HEK293T (cell line): ENCODE measurements at places on chromosomes 7 and 10.

DNA sequence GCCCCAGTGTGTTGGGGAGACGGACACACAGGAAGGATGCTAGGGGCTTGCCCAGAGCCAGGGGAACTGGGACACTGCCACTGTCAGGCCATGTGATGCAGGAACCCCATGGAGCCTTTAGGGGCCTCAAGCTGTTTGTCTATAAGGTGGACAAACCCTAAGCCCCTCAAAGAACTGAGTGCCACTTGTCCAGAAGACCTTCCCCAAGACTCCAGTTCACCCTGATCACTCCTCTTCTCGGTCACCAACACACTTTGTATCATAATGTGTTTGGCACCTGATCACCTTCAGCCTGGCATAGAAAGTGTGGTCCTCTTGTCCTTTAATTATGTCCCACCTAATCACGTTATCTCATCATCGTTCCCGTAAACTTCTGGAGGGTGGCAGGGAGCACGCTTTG, 700 bp downstream of the H2BK1 start:
- no peak for DNase-seq

DNA sequence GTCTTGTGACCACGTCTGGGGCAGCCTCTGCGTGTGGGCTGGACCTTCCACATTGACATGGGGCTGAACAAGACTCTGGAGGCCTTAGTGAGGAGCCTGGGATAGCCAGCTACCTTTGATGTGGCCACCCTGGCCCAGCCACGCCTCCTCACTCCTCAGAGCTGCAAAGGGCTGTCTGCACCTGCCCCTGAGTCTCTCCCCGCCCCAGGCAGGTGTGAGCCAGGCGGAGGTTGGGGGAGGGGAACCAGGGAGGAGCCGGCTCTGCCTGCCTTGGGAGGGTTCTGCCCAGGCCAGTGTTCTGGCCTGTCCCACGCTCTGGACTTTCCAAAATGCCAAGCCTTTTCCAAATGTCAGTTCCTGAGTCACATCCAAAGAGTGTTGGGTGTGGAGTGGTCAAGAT, 72.2 kb downstream of the GTF2IRD1 start:
- no peak for DNase-seq

DNA sequence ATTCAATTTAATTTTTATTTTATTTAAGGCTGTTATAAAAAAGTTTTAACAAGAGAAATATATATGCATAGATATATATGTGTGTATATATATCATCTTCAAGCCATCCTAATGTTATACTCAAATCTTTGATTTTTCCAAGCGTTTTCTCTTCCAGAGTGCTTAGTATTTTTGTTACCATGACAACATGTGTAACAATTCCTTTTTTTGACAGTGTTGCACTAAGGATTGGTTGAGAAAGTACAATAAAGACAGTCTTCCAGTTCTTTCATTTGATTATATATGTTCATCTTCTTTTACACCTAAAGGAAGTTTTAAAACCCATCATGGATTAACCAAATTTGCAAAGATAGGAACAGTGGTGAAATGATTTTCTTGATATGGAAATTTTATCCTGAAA, 171.7 kb downstream of the KLF6 start:
- DNase-seq, result no peak

GRCh38 chr10:49300140-49300974, 1.4 kb downstream of the C10orf71 start:
- no peak for DNase-seq

- DNase-seq, result no peak
Observed at GRCh38 chr10:58952162-58952601, 224.3 kb upstream of the PHYHIPL start.

DNA sequence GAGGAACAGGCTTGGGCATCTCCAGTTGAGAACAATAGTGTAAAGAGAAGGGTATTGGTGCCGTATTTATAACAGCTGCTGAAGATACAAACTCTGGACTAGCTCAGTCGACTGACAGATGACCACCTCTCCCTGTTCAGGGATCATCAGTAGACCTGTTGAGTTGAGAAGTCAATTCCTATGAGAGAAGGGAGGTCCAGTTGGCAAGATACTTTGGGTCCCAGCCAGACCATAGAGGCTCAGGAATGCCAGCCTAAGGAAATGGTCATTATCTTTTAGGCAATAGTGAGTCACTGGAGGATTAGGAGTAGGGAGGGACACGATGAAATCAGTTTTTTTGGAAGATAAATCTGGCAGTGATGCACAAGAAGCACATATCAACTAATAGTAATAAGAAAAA, 202.9 kb downstream of the TRIL start:
- DNase-seq, result no peak

DNA sequence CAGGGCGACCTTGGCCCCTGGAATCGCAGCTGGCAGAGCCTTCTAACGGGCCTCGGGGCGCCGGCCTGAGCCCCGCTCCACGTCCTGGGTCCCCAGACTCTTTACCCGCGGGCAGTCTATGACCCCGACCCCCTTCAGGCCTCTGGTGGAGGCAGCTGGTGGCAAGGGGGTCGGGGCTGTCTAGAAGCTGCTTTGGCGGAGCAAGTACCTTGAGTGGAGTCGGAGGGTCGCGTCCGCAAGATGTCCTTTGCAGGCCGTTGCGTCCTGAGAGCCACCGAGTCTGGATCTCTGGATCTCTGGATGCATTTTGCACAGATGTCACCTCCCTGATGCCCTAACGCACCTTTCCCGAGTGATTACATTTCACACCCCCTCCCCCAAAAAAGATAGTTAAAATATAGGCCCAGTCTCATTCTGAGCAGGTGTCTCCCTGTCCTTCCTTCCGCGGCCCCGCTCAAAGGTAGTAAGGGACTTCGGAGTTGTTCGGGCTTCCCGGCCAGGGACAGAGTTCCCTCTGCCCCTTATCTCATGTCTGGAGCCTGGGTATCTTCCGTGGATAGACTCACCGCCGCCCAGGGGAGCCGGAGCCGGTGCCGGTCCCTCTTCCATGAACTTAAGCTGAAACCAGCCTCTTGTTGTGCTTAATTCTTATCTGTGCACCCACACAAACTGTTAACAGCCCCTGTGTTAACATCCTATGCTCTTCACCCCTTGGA, 457 bp downstream of the ACADSB start:
- peak; percentile 46 for DNase-seq

- DNase-seq, result peak; percentile 9
Observed at GRCh38 chr10:10056961-10057360, 960.7 kb upstream of the CELF2 start.

DNA sequence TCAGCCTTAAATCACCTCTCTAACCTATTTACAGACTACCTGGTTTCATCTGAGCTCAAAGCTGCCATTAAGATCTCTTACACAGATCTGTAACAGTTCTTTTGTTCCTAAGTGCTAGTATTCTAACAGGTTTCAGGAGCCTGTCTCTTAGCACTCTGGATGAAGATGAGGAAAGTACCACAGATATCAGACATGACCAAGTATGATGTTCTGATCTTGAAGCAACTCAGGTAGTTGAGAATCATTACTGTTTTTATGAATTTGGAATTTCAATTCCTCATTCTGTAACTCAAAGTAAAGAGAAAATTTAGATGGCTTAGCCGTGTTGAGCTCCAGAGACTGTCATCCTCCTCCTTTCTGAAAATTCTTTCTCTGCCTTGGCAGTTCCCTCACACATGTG, 30.8 kb downstream of the CCDC186 start:
- no peak for DNase-seq

DNA sequence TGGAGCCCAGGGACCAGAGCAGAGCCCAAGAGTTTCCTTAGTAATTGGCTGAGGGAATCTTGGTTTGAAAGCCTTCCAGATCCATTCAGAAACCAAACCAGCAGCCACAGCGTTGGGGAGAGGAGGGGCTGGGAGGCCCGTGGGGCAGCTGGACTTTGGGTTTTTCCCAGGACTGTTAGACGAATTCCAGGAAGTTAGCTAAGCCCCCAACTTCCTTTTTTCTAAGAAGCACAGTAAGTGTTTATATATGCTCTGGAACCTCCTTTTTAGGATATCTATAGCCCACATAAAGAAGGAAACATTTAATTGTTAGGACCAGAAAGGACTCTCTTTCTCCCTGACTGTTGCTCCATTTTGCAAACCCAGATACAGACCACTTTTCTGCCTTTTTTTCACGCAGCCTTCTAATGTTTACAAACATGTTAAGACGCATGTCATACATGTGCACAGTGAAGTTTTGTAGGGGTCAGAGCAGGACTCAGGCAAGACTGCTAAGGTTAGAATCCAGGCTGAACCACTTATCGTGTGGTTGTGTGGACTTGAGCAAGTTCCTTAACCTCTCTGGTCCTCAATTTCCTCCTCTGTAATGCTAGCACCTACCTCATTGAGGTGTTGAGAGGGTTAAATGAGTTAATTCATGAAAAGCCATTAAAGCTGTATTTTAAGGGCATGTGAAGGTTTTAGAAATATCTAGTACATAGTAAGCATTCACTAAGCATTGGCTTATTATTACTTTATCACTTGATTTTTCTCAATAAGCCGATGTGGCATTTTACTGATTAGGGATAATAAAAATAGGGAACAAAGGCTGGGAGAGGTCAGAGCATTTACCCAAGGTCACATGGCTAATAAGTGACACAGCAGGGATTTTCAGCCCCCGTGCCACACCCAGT, 42.4 kb downstream of the TBATA start:
- DNase-seq, result no peak

- no peak for DNase-seq
Observed at GRCh38 chr7:44286618-44287487, 38.5 kb downstream of the CAMK2B start.

GRCh38 chr10:113381416-113381815, 171.4 kb upstream of the HABP2 start:
- no peak for DNase-seq

- no peak for DNase-seq
Observed at GRCh38 chr7:29561271-29561670, 2.4 kb upstream of the PRR15 start.

DNA sequence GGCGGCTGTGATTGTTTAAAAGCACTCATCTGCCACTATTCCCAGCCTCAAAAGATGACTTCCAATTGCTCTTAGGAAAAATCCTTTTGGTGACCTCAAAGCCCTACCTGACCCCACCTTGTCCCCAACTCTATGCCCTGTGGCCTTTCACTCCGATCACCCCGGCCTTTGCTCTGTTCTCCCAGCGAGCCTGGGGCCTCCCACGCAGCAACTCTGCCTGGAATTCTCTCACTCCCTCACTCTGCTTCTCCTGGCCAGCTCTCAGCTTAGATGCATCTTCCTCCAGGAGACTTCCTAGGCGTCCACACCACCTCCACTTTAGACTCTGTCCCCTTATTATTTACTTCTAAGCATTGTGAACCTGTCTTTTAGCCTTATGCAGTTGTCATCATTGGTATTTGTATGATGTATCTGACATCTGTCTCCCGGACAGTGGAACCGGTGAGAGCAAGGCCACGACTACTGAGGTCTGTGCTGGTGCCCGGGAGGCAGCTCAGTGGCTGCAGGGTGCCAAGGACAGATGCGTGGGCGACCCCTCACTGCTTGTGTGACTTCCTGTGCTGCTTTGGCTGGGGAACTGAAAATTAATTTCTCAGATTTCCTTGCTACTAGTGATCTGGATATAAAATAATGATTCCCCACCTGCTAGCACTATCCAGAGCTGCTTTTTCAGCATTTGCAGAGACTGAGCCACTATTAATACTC, 63.0 kb downstream of the PIP4K2A start:
- DNase-seq, result no peak

GRCh38 chr10:100184840-100185239, 989 bp downstream of the ERLIN1 start:
- peak; percentile 50 for DNase-seq

GRCh38 chr10:112224933-112225529, 41.5 kb upstream of the GPAM start:
- no peak for DNase-seq

GRCh38 chr10:50396491-50397311, 145.4 kb upstream of the ASAH2 start:
- no peak for DNase-seq

DNA sequence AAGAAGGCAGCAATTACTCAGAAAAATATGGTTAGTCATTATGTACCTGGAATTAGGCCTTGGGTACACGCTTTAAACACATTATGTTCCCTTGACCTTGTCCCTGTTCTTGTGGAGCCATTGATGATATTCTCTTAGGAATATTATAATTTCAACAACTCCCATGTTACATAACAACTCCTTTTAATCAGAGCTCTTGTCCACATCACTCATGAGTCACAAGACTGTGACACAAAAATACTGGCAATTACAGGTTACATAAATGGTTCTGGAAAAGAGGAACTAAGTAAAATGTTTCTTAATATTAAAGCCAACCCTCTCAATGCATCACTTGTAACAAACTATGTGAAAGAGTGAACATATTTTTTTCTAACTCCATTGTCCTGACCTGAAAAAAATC, 143.8 kb upstream of the PCLO start:
- no peak for DNase-seq

DNA sequence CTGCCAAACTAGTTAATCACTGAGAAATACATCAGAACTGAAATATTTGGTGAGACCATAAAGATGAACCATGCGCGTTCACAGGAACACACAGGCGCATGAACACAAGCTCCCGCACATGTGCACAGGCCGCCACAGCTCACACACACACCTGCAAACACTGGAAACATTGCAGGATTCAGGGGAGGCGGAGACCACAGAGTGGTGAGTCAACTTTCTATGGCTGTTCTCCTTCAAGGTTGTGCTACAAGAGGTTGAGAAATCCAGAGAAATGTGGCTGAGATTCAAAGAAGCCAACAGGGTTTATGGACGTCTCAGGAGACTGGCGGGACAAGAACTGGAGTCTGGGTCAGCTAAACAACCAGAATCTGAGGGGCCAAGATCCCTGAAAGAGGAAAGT, 17.8 kb downstream of the ESYT2 start:
- no peak for DNase-seq

DNA sequence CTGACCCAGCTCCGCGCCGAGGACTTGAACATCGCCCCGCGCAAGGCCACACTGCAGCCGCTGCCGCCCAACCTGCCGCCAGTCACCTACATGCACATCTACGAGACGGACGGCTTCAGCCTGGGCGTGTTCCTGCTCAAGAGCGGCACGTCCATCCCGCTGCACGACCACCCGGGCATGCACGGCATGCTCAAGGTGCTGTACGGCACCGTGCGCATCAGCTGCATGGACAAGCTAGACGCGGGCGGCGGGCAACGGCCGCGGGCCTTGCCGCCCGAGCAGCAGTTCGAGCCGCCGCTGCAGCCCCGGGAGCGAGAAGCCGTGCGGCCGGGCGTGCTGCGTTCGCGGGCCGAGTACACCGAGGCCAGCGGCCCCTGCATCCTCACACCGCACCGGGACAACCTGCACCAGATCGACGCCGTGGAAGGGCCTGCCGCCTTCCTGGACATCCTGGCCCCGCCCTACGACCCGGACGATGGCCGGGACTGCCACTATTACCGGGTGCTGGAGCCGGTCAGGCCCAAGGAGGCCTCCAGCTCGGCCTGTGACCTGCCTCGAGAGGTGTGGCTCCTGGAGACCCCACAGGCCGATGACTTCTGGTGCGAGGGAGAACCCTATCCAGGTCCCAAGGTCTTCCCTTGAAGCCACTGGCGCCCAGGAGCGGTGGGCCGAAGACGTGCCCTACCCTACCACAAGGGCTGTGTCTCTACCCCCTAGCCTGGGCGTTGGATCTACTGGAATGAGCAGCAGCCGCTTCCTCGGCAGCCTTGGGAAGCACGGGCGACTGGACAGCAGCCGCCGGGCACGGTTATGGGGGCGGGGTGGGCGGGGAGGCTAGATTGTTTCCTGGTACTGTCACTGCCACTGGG, 945 bp downstream of the ADO start:
- DNase-seq, result no peak

GRCh38 chr7:112407261-112407660, 43.0 kb upstream of the IFRD1 start:
- DNase-seq, result no peak
